ENCODE measurements at places on chromosomes 4 and X.

DNA sequence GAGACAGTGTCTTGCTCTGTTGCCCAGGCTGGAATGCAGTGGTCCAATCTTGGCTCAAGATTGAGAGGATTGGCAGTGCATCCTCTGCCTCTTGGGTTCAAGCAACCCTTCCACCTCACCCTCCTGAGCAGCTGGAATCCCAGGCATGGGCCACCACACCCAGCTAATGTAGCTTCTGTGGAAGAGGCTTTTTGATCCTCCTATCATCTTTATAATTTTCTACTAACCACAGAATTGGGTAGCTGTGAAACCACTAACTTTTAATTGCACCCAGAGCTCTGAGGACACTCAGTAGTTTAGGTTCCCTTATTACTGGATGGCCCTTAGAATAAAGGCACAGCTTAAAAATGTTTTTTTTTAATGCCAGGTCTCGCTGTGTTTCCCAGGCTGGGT is 8.9 kb upstream of the AGA start:
- H3K4me3 ChIP-seq = no peak overlapping the region
- no peaks in the 10 kb centered on the region for H3K27me3 ChIP-seq
- no peak for DNase-seq
- no peaks in the 10 kb centered on the region for H3K4me1 ChIP-seq
- H3K36me3 ChIP-seq = no peaks in the 10 kb centered on the region

DNA sequence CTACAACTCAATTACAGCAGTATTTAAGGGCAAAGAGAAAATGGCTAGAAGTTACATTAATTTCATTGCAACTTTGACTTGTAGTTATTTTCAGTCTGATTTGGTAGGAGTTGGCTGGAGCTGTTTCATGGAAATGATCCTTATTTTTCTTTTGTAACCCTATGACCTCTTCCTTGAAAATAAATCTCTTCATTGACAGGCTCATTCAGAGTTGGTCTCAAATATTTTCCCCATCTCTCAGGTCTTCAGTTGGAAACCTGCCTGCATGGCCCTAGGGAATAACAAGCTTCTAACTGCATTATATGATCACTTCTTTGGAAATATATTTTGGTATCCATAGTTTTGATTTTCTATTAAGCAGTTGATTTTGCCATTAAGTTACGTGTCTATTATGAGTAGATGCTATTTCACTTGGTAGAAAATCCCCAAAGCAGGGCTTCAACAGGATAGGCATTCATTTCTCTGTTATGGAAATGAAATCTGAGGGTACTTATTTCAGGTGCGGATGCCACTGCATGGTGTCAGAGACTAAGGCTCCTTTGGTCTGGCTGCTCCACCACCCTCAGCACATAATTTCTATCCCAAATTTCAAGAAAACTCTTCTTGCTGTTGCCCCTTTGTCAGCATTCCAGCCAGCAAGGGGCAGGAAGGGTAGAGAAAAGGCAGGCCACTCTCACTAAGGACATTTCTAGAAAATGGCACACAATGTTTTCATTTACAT is 502.5 kb downstream of the SPRY1 start:
- no peak for DNase-seq
- H3K4me1 ChIP-seq = no peaks in the 10 kb centered on the region
- no peak overlapping the region for H3K27ac ChIP-seq
- H3K4me3 ChIP-seq = no peak overlapping the region
- H3K36me3 ChIP-seq = no peaks in the 10 kb centered on the region
- no peaks in the 10 kb centered on the region for H3K27me3 ChIP-seq

DNA sequence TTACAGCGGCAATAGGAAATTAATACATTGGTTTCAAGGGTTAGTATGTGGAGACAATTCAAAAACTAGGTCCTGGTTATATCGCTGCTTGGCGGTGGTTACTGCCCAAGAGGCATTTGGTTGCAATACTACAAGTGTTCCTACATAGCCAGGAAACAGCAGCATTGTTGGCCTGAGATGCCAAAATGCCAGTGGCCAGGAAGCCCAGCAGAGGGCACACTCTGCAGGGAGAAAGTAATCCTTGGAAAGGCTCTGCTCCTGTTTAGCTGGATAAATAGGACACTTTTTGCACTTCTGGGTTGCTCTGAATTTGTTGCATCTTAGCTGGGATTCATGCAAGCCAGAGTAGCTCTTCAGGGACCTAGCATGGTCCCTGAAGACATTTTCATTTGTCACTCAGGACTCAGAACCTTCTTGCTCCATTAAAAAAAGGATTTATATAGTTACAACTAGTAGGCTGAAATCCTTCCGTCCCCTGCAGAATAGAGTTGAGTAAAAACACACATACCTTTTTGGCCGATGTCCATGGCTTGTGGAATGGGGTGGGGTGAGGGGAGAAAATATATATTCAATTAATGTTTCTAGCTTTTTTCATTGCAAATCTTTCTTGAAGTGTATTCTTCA is 8.1 kb upstream of the GPR119 start:
- no peaks in the 10 kb centered on the region for H3K4me1 ChIP-seq
- no peaks in the 10 kb centered on the region for H3K36me3 ChIP-seq
- no peaks in the 10 kb centered on the region for H3K27me3 ChIP-seq
- no peak overlapping the region for H3K4me3 ChIP-seq

DNA sequence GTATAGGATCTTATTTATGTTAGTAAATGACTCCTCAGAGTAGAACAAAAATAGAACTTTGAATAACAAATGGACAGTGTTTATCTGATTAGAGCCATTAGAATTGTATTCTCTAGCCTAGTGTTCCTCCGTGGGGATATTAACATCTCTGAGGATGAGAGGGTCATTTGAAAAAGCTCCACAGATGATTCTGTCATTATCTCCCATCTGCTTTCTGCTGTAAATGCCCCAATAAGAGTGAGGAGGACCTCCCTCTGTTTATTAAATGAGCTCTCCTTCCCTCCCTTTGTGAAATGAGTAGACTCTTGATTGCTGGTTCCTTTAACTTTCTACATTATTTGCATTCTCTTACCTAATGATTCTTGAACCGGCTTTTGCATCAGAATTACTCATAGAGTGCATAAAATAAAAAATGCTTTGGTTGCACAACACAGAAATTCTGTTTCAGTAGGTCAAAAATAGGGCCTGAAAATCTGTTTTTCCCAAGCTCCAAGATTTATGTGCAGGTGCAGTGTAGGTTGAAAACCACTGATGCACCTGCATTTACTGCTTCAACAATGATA is 18.0 kb downstream of the GC start:
- no peak for DNase-seq
- no peaks in the 10 kb centered on the region for H3K36me3 ChIP-seq
- H3K27me3 ChIP-seq = no peaks in the 10 kb centered on the region
- no peak overlapping the region for H3K27ac ChIP-seq
- no peaks in the 10 kb centered on the region for H3K4me1 ChIP-seq

DNA sequence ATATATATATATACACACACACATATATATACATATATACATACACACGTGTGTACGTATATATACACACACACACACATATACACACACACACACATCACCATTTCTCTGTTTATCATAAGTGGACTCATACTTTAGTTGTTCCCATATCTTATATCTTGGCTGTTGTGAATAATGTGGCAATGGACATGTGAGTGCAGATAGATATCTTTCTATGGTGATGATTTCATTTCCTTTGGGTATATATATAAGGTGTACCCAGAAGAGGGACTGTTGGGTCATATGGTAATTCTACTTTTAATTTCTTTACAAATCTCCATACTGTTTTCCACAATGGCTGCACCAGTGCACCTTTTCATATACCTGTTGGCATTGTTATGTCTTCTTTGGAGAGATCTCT is 105.9 kb downstream of the LARP1B start:
- no peak overlapping the region for H3K4me3 ChIP-seq
- no peak overlapping the region for H3K27ac ChIP-seq
- peaks cover 5% of the 10 kb centered on the region for H3K4me1 ChIP-seq
- H3K27me3 ChIP-seq = no peaks in the 10 kb centered on the region

DNA sequence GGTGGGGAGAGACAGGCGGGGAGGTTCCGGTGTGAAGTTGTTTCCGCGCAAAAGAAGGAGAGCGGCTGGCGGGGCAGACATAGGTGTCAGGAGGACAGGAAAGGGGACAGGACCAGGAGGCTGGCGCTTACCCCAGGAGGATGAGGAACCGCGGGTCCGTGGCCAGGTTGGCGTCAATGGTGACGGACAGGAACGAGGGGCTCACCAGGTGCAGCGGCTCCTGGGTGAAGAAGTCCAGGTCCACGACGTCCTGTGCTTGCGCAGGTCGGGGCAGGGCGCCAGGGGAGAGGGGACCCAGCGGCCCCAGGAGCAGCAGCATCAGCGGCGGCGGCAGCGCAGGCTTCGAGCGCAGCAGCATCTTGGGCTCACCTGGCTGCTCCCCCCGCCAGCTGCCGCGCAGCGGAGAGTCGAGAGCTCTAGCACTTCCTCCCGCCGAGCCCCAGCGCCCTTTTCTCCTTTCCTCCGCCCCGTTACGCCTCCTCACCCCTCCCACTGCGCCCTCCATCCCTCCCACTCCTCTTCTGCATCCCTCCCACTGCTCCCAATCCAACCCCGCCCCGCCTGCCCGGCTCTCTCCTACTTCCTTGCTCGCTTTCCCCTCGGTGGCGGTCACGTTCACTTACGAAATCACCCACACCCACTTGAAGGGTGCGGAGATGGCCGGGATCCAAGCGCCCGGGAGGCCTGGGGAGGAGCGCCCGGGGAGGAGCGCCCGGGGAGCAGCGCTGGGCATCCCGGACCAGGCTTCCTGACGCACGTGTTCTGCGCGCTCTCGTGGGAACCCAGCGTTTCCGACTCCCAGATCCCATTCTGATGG is at the start of gene HPSE:
Gene HPSE, minus strand, starts transcription at position 424 of the 817 bp plus-strand sequence. Its CDS starts 66 bp downstream, at position 358.
- no peak within 1 kb of the TSS for H3K27ac ChIP-seq
- peak; percentile 56 for DNase-seq
- no peaks in the 10 kb centered on the region for H3K36me3 ChIP-seq
- peaks cover 7% of the 10 kb centered on the region for H3K4me1 ChIP-seq
- H3K4me3 ChIP-seq = peak within 1 kb of the TSS; percentile 55

GRCh38 chr4:150140774-150141400 is 62.6 kb downstream of the DCLK2 start:
- no peaks in the 10 kb centered on the region for H3K27me3 ChIP-seq

GRCh38 chr4:6607368-6608055 is 32.5 kb downstream of the MAN2B2 start:
- no peak for DNase-seq
- no peak overlapping the region for H3K27ac ChIP-seq
- H3K4me1 ChIP-seq = no peaks in the 10 kb centered on the region
- no peak overlapping the region for H3K4me3 ChIP-seq
- H3K27me3 ChIP-seq = no peaks in the 10 kb centered on the region

DNA sequence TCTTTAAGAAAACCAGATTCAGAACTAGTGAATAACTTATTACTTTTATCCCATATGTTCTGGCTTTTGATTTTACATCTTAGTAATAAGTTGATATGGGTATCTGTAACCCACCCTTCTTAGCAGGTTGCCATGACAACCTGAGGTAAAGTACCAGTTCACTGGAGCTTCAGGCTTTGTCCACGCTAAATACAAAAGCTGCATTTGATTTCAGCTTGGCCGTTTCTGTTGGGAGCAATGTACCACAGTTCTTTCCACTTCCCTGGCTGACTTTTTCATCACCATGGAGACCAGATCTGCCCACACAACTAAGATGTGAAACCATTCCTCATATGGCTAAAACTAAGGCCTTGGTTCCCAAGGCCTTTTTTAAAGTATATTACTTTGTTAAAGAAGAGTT is 26.1 kb downstream of the KLHL34 start:
- no peak overlapping the region for H3K4me3 ChIP-seq
- no peaks in the 10 kb centered on the region for H3K4me1 ChIP-seq
- H3K36me3 ChIP-seq = no peaks in the 10 kb centered on the region
- no peak for DNase-seq

DNA sequence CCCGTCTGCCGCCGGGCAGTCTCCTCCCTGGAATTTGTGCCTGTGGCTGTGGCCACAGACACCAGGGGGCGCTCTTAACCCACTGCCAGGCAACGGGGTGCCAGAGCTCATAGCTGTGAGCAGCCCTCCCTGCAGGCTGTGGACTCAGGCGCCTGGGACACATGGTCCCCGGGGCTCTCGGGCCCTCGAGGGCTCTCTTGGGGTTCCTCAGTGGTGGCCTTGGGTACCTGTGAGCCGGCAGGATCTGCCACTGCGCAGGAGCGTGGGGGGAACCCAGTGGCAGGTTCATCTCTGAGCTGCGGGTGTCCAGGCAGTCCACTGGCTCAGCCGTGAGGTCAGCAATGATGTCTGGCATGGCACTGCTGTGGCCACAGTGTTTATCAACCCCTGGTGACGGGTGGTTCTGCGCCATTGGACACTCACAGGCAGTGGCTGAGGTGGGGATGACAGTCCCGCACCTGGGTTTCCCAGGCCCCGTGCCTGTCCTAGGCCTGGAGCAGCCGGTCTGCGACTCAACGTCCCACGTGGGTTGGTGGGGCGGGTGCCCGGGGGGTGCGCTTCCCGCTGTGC is 37.2 kb downstream of the PCGF3 start:
- no peaks in the 10 kb centered on the region for H3K4me1 ChIP-seq
- no peaks in the 10 kb centered on the region for H3K36me3 ChIP-seq
- no peak overlapping the region for H3K27ac ChIP-seq
- no peaks in the 10 kb centered on the region for H3K27me3 ChIP-seq
- DNase-seq = peak; percentile 92
- no peak overlapping the region for H3K4me3 ChIP-seq

- H3K4me1 ChIP-seq = no peaks in the 10 kb centered on the region
- H3K27ac ChIP-seq = no peak overlapping the region
Measured at GRCh38 chrX:121831601-121832000, 784.2 kb downstream of the GLUD2 start.

GRCh38 chrX:39839371-39839770 is 258.4 kb downstream of the BCOR start:
- H3K27ac ChIP-seq = no peak overlapping the region
- no peaks in the 10 kb centered on the region for H3K27me3 ChIP-seq
- no peak for DNase-seq
- H3K36me3 ChIP-seq = no peaks in the 10 kb centered on the region
- H3K4me1 ChIP-seq = no peaks in the 10 kb centered on the region

GRCh38 chrX:21840193-21840545 is 752 bp downstream of the MBTPS2 start:
- peaks cover 17% of the 10 kb centered on the region for H3K4me1 ChIP-seq
- H3K27ac ChIP-seq = peak overlapping the region; percentile 63
- DNase-seq = peak; percentile 68
- H3K36me3 ChIP-seq = peaks cover 4% of the 10 kb centered on the region
- no peaks in the 10 kb centered on the region for H3K27me3 ChIP-seq

Data from Karpas-422 (cell line).